ENCODE measurements at places on chromosomes 12 and 14. TPM values are rescaled to one million over a fixed set of nuclear protein-coding genes. Genes with fewer than 3 reads are reported as not detected.
A peak's percentile ranks its signal among the peaks of the same experiment; 100 is the strongest.

- no peaks in the 10 kb centered on the region for H3K27me3 ChIP-seq
- peaks cover 53% of the 10 kb centered on the region for H3K4me1 ChIP-seq
- no peak for DNase-seq
Observed at GRCh38 chr14:50524060-50524459, 8.3 kb downstream of the MAP4K5 start.

The KCNA5 gene
- not detected for total RNA-seq

The ADCY4 gene
- total RNA-seq: 1.0 TPM

- no peaks in the 10 kb centered on the region for H3K27me3 ChIP-seq
- H3K27ac ChIP-seq: no peak overlapping the region
- no peaks in the 10 kb centered on the region for H3K36me3 ChIP-seq
Observed at GRCh38 chr12:84421103-84421502, 491.5 kb downstream of the SLC6A15 start.

GRCh38 chr12:84919271-84919670 is 6.7 kb upstream of the SLC6A15 start:
- H3K4me1 ChIP-seq: no peaks in the 10 kb centered on the region
- H3K27ac ChIP-seq: no peak overlapping the region
- H3K36me3 ChIP-seq: no peaks in the 10 kb centered on the region
- peaks cover 5% of the 10 kb centered on the region for H3K27me3 ChIP-seq
- H3K4me3 ChIP-seq: no peak overlapping the region
- no peak for DNase-seq

GRCh38 chr14:68888883-68889282 is 90.2 kb downstream of the ACTN1 start:
- H3K4me1 ChIP-seq: no peaks in the 10 kb centered on the region
- H3K36me3 ChIP-seq: peaks cover 21% of the 10 kb centered on the region
- no peak for DNase-seq

DNA sequence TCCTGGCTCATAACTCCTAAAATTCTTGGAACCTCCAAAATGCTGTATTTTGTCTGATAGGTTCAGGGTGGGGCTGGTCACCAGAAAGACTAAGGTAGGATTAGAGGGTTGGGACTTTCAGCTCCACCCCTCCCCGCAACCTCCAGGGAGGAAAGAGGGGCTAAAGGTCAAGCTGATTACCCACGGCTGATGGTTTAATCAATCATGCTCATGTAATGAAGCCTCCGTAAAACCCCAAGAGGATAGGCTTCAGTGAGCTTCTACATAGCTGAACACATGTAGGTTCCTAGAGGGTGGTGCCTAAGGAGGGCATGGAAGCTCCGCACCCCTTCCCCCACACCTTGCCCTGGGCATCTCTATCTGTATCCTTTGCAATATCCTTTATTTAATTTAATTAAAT is 60.0 kb downstream of the DGLUCY start:
- H3K27ac ChIP-seq: no peak overlapping the region
- H3K4me1 ChIP-seq: peaks cover 11% of the 10 kb centered on the region
- H3K36me3 ChIP-seq: peaks cover 7% of the 10 kb centered on the region
- H3K27me3 ChIP-seq: no peaks in the 10 kb centered on the region

GRCh38 chr14:60095781-60096450 is 4.2 kb downstream of the PCNX4 start:
- no peaks in the 10 kb centered on the region for H3K27me3 ChIP-seq
- no peak overlapping the region for H3K4me3 ChIP-seq
- peaks cover 46% of the 10 kb centered on the region for H3K36me3 ChIP-seq
- no peak for DNase-seq
- no peak overlapping the region for H3K27ac ChIP-seq
- H3K4me1 ChIP-seq: peaks cover 34% of the 10 kb centered on the region

GRCh38 chr14:36852981-36853691 is 191.5 kb downstream of the PAX9 start:
- H3K4me3 ChIP-seq: no peak overlapping the region
- H3K27me3 ChIP-seq: no peaks in the 10 kb centered on the region
- no peaks in the 10 kb centered on the region for H3K36me3 ChIP-seq
- no peak for DNase-seq
- H3K4me1 ChIP-seq: no peaks in the 10 kb centered on the region

The STAC3 gene
- total RNA-seq: 2.6 TPM

The TM9SF1 gene
- 20.7 TPM for total RNA-seq

The CREBL2 gene
- 13.9 TPM for total RNA-seq

- H3K4me1 ChIP-seq: peaks cover 24% of the 10 kb centered on the region
- H3K27ac ChIP-seq: peak overlapping the region; percentile 39
- no peaks in the 10 kb centered on the region for H3K27me3 ChIP-seq
- H3K36me3 ChIP-seq: peaks cover 3% of the 10 kb centered on the region
Observed at GRCh38 chr12:130838284-130838950, 633 bp downstream of the STX2 start.

The KRT85 gene
- not detected for total RNA-seq

The CCDC38 gene
- 0.16 TPM for total RNA-seq

The MMP19 gene
- total RNA-seq: not detected

GRCh38 chr12:117028254-117028653 is 71.0 kb downstream of the TESC start:
- H3K36me3 ChIP-seq: peaks cover 3% of the 10 kb centered on the region
- H3K4me1 ChIP-seq: peaks cover 4% of the 10 kb centered on the region
- DNase-seq: no peak
- H3K27ac ChIP-seq: no peak overlapping the region
- H3K27me3 ChIP-seq: no peaks in the 10 kb centered on the region

DNA sequence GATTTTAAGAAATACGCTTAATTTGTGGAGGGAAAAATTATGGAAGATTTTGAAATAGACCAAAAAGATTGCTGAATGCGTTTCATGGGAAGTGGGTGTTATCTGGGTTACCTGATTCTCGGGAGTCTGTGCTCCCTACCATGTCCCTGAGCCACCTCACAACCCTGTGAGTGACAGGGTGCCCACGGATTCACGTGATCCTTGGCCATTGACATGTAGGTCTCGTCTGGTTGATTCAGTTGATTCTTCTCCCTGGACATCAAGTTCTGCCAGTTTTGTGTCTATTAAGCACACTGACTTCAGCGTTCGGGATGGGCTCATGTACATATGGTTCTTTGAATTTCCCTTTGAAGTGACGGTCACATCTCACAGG is 101.4 kb downstream of the ADGRD1 start:
- H3K4me3 ChIP-seq: no peak overlapping the region
- no peak for DNase-seq
- no peak overlapping the region for H3K27ac ChIP-seq
- no peaks in the 10 kb centered on the region for H3K36me3 ChIP-seq
- peaks cover 26% of the 10 kb centered on the region for H3K27me3 ChIP-seq

The APOF gene
- total RNA-seq: not detected

The SDSL gene
- 0.36 TPM for total RNA-seq

The SAMD15 gene
- total RNA-seq: 0.34 TPM

DNA sequence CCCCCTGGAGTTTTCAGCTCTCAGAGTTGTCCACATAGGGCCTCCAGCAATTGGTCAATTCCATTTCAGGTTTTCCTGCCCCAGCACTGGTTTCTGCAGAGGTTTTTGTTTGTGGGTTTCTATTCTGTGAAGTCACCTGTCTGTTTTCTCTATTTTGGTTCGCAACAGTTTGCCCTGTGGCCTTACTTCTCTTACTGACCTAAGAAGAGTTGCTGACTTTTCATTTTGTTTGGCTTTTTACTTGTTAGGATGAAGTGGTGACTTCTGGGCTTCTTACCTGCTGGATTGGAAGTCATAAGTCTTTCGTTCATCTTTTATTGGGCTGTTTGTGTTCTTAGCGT is 196.4 kb upstream of the PARP11 start:
- peaks cover 4% of the 10 kb centered on the region for H3K4me1 ChIP-seq
- no peaks in the 10 kb centered on the region for H3K36me3 ChIP-seq
- no peak overlapping the region for H3K27ac ChIP-seq
- H3K4me3 ChIP-seq: no peak overlapping the region
- H3K27me3 ChIP-seq: no peaks in the 10 kb centered on the region

The GLIPR1L1 gene
- not detected for total RNA-seq

DNA sequence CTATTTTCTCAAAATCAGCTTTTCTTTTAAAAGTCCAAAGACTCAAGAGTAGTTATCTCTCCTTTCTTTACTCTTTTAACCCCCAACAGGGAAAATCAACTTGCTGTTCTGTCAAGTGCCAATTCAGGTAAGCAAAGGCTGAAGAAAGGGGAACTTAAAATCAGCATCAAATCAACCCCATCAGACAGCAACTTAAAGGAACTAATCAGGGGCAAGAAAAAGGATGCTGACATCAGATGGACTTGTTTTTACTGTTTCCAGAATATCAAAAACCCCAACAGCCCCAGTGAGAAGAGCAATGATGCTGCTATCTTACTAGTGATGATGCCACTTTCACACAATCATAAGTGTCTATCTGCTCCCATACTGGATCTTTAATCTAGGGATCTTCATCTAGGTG is 3.4 kb downstream of the BAZ2A start:
- H3K36me3 ChIP-seq: peaks cover 24% of the 10 kb centered on the region
- peak overlapping the region; percentile 66 for H3K27ac ChIP-seq
- no peak overlapping the region for H3K4me3 ChIP-seq
- peaks cover 67% of the 10 kb centered on the region for H3K4me1 ChIP-seq

- H3K4me1 ChIP-seq: peaks cover 55% of the 10 kb centered on the region
- H3K36me3 ChIP-seq: no peaks in the 10 kb centered on the region
Observed at GRCh38 chr14:60649875-60650372, 647 bp upstream of the SIX1 start.

DNA sequence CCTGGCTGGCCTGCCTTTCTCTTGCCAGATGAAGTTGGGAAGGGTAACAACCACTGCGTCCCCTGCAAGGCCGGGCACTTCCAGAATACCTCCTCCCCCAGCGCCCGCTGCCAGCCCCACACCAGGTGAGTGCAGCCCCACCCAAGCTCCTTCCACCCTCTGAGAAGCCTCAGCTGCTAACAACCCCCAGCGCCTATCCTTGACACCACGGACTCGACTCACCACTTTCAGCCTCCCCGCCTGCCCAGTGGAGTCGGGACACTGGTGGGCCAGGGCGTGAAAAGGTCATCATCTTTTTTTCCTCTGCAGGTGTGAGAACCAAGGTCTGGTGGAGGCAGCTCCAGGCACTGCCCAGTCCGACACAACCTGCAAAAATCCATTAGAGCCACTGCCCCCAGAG is 2.1 kb downstream of the LTBR start:
- H3K4me3 ChIP-seq: no peak overlapping the region
- H3K27me3 ChIP-seq: peaks cover 15% of the 10 kb centered on the region
- no peak overlapping the region for H3K27ac ChIP-seq
- H3K4me1 ChIP-seq: peaks cover 3% of the 10 kb centered on the region

DNA sequence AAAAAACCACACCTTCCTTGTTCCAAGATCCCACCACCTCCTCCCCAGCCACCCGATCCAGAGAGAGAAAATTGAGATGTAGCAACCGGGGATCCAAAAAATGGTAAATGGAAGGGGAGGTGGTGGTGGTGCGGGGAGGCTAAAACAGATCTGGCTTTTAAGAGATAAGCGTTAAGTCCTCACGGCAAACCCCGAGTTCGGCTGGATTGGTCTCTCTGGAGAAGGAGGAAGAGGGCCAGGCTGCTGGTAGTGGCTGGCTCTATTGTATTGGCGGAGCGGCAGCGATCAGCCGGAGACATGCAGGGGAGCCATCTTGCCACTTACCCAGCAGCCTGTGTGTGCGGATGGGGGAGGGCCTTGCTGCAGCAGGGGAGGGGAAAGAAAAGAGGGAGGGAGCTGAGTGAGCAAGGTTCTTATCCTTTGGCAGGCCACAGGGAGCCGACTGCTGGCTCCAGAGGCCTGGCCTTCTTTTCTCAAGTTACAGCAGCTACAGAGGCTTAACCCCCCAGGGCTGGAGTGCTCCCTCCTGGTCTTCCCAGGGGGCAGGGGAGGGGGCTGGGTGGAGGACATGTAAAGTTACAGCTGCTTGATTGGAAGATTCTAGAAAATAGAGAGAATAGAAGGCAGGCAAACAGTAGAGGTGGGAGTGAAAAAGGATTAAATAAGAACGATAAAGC is 14.1 kb upstream of the CDH24 start:
- H3K27me3 ChIP-seq: no peaks in the 10 kb centered on the region
- peak overlapping the region; percentile 91 for H3K4me3 ChIP-seq
- peaks cover 31% of the 10 kb centered on the region for H3K4me1 ChIP-seq

- no peaks in the 10 kb centered on the region for H3K4me1 ChIP-seq
- DNase-seq: no peak
- H3K4me3 ChIP-seq: no peak overlapping the region
- H3K27me3 ChIP-seq: no peaks in the 10 kb centered on the region
- peaks cover 3% of the 10 kb centered on the region for H3K36me3 ChIP-seq
Observed at GRCh38 chr12:124381456-124382296, 86.8 kb downstream of the RFLNA start.

DNA sequence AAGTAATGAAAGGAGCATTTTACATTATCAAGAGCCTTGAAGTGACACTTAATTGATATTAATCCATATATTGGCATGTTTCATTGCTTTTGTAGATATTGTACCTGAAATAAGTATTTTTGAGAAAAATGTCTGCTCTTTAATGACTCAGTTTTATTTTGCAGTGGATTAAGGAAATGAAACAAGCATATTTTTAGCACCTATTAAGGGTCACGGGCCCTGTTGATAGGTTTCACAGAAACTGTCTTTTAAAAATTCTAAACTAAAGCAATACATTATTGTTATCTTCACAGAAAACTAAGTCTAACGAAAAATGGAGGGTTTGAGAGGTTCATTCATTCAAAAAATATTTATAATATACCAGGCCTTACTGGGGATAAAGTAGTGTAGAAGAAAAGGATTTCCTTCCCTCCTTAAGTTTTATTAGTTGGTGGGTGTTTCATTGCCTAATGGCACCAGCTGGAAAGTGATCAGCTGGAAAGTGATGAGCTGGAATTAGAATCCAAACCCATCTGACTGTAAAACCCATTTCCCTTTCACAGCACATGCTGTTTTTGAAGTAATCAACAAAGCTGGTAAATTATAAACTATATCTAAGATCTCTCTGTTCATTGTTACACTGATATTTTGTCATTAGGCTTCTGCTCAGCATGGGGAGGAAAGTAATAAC is 54.2 kb downstream of the PTPRQ start:
- no peak for DNase-seq
- H3K27me3 ChIP-seq: no peaks in the 10 kb centered on the region
- H3K27ac ChIP-seq: no peak overlapping the region
- H3K36me3 ChIP-seq: no peaks in the 10 kb centered on the region

- no peak overlapping the region for H3K4me3 ChIP-seq
- peaks cover 14% of the 10 kb centered on the region for H3K36me3 ChIP-seq
- no peak overlapping the region for H3K27ac ChIP-seq
- no peak for DNase-seq
- H3K4me1 ChIP-seq: peaks cover 21% of the 10 kb centered on the region
- no peaks in the 10 kb centered on the region for H3K27me3 ChIP-seq
Observed at GRCh38 chr12:92544322-92544721, 158.5 kb upstream of the PLEKHG7 start.

DNA sequence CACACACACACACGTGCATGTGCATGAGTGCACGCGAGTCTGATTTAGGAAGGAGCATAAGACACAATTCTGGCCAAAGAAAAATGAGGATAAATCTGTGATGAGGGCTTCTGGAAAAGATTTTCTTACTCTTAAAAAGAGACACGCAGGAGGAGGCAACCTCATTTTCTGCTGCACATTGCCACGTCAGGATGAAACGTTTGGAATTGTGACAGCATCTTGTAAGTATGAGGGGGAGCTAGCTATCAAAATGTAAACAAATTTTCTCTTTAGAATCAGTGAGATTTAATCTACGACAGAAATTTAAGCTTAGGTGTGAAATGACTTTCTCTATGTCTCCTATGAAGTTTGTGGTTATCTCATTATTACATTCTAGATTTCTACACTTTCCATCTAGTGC is 31.1 kb upstream of the NUBPL start:
- no peak for DNase-seq
- H3K4me3 ChIP-seq: no peak overlapping the region
- peaks cover 5% of the 10 kb centered on the region for H3K27me3 ChIP-seq
- no peak overlapping the region for H3K27ac ChIP-seq
- H3K36me3 ChIP-seq: no peaks in the 10 kb centered on the region

GRCh38 chr14:32925439-32925838 is 13.2 kb upstream of the NPAS3 start:
- no peak for DNase-seq
- H3K36me3 ChIP-seq: no peaks in the 10 kb centered on the region
- peaks cover 9% of the 10 kb centered on the region for H3K27me3 ChIP-seq
- H3K4me3 ChIP-seq: no peak overlapping the region
- H3K4me1 ChIP-seq: no peaks in the 10 kb centered on the region

Data from activated naive CD8-positive, alpha-beta T cell treated with anti-CD3 and anti-CD28 coated beads for 36 hours (primary cell).